ENCODE measurements at places on chromosomes 7 and 10.

DNA sequence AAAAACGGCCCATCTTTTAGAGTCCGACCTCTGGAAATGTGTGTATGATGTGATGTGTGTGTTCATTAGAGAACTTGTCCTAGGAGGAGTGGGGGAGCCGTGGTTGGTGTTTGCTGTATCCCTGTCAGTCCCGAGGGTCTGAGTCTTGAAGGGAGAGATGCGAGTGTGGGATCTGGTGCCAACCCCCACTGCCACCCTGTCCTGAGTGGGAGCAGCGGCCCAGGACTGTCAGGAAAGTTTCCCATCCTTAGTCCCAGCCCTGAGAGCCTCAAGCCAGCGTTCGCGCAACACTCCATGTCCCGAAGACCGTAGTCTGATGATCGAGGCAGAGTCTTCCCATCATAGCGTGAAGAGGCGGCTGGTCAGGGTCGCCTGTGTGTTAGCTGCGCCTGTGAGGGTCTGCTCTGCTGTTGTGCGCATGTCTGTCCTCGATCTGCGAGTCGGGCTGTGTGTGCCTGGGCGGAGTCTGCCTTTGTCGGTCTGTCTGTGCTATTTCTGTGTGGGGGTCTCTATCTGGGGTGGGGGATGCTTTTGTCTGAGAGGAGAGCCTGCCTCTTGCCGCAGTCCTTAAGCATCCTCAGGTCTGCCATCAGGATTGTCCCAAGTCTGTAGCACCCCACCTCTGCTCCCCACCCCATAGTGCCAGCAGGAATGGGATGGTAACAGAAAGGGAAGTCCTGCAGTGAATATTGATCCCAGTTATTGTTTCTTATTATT is 514 bp upstream of the CHAT start:
- DNase-seq = no peak

DNA sequence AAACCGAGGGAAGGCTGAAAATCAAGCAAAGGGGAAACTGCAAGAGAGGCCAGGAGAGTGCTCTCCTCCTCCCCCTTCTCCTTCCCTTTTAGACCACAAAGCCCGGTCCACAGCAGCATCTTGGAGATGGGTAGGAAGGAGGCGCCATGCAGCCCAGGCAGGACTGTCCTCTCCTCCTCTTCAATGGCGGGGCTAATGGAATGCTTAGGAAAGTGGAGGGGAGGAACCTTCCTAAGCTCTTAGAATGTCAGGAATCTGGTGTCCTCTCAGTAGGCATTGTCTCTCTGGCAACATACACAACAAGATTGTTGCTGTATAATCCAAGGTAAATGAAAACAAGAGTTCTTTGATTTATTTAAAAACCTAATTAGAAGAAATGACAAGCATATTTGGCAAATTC is 185.1 kb downstream of the DGKI start:
- no peak for DNase-seq

DNA sequence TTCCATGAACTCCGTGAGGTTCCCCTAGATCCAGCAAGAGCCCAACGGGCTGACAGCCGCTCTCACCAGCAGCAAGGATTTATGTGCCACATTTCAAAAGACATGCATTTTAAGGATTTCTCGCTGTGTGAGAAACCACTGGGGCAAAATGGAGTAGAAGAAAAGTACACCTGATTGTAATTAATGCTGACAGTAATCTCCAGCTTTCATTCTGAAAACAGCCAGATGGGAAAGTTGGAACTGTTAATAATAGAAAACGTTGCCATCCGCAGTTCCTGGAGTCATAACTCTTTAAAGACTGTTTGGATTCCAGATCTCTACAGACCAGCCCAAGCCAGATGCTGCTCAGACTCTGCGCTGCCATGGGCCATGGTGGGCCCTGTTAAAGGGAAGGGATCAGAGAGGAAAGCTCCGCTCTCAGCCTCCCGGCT is 216.9 kb upstream of the GLI3 start:
- DNase-seq = no peak

- no peak for DNase-seq
Measured at GRCh38 chr10:115945701-115946445, 327.1 kb downstream of the GFRA1 start.

- no peak for DNase-seq
Measured at GRCh38 chr10:127790066-127790624, 53.2 kb downstream of the FOXI2 start.

GRCh38 chr10:101053516-101053915 is 8.3 kb upstream of the KAZALD1 start:
- DNase-seq = no peak

GRCh38 chr10:101595591-101596433 is 7.7 kb downstream of the DPCD start:
- peak; percentile 18 for DNase-seq

DNA sequence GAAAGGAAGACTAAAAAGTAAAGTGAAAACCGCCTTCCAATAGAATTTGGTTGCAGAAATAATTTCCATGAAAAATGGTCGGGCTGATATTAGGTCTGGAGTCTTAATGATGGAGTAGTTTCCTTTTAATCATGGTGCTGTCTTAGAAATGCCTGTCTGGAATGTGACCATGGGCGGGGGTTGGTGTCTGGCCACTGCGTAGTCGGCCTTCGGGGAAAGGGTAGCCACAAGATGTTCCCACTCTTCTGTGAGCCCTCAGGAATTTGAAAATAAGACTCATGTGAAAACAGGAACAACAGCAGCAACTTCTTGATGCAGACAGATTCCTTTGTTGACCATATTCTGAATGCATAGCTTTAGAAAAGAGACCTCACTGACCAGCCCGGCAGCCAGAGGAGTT is 176.8 kb downstream of the KIAA1217 start:
- no peak for DNase-seq

DNA sequence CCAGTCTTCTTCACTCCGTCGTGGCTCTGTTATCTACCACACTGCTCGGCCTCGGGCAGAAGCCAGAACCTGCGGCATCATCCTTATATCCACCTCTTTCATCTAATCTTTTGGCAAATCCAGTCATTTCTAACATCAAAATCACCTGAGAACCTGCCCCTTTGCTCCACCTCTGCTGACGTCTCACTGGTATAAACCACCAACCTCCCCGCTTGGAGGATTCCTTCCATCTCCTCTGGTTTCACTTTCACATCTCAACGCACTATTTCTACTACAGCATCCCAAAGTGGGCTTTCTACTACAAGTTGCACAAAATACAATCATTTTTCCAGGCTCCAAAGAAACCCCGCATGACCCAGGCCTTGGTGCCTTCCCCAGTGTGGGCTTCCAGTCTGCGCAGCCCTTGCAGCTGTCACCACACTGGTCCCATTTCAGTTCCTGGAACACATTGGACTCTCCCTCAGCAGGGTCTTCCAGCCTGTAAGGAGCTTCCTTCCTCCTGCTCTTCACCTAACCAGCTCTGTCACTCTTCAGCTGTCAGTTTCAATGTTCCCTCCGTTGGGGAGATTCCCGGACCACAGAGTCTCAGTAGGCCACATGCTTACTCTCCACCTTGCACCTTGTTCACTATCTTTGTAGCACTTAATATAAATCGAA is 85.0 kb downstream of the PRKCQ start:
- DNase-seq = no peak

DNA sequence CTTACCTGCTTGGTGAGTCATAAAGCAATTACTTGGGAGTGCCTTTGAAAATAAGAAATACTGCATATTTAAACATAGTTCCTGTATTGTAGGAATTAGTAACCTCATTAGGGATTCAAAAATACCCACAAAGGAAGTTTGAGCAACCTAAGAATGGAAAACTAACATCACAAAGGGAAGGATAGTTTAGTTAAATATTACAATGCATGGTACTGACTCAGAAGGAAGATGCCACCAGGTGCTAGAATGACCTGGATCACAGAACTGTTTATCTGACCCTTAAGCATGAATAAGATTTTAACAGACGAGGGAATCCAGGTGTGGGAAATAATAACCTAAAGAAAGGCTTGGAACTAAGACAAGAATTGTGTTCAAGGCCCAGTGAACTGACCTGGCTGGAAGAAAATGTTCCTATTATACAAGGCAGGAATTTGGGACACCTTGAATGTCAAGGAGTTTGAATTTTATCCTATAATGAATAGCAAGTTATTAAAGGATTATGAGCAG is 106.4 kb downstream of the GSAP start:
- DNase-seq = no peak

DNA sequence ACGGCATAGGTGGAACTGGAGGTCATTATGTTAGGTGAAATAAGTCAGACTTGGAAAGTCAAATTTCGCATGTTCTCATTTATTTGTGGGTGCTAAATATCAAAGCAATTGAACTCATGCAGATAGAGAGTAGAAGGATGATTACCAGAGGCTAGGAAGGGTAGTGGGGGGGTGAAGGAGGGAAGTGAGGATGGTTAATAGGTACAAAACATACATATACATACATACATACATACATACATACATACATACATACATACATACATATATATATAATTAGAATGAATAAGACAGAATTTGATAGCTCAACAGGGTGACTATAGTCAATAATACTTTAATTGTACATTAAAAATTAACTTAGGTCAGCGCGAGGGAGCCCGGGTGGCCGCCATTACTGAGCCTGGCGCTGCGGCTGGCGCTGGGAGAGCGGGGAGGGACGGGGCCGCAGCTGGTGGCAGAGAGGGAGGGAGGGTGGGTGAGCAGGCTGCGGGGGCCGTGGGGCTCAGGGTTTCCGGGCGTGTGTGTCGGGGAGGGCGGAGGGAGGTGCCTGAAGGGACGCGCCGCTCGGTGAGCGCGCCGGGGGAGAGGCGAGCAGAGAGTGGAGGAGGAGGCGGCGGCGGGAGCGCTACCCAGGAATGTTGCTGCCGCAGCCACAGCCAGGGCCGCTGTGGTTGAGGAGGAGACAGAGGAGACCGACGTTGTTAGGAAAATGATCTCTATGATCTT is 85.8 kb upstream of the EGFR start:
- DNase-seq = no peak

- DNase-seq = no peak
Measured at GRCh38 chr7:2049111-2049781, 183.5 kb downstream of the MAD1L1 start.

DNA sequence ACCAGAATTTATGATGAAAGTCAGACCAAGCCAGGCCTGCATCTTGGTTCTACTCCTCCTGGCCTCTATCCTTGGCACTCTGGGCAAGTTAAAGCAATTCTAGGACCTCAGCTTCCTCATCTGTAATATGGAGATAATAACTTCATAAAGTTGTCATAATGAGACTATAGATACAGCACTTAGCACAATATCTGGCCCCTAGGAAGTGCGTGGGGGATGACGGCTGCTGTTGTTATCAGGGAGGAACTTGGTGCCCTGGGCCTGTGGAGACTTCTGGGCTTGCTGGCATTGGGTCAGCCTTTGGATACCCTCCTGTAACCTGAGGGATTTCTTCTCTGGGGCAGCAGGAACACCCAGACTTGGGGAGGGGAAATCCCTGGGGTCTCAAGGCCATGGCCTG is 27.6 kb downstream of the PFKFB3 start:
- DNase-seq = no peak

GRCh38 chr7:101100858-101101847 is 15.9 kb downstream of the TRIM56 start:
- no peak for DNase-seq

DNA sequence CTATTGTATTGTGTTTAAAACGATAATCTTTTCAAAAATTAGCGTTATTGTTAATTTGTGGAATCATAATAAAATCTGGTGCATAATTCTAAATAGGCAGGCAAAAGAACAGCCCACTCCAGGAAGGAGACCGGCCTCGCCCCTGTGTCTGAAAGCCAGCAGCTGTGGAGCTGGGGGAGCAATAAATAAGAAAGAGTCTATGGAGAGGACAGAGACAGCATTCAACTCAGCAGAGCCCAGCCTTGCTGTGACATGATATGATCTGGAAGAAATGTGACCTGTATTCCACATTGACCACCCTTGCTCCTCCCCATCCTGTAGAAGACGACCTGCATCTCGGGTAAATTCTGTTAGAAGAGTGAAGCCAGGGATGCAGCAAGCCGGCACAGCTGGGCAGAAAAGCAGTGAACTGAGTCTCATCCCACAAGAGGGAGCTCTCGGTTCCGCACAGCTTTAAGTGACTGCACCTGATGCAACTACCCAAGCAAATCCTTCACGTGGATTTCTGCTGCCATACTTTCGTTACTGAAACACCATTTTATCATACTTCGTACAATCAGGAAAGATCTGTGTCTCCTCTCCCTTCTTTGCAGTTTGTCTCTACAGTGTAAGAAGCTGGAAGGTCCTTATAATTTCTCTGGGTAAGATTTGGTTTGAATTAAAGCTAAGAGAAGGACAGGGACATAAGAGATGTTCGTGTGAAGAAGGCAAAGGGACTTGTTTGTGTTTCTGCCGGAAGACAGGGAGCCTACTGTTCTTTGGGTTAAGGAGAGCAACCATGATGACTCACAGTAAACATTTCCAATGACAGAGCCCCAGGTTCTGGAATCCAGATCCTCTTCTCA is 427.1 kb downstream of the GPAM start:
- DNase-seq = peak; percentile 4

DNA sequence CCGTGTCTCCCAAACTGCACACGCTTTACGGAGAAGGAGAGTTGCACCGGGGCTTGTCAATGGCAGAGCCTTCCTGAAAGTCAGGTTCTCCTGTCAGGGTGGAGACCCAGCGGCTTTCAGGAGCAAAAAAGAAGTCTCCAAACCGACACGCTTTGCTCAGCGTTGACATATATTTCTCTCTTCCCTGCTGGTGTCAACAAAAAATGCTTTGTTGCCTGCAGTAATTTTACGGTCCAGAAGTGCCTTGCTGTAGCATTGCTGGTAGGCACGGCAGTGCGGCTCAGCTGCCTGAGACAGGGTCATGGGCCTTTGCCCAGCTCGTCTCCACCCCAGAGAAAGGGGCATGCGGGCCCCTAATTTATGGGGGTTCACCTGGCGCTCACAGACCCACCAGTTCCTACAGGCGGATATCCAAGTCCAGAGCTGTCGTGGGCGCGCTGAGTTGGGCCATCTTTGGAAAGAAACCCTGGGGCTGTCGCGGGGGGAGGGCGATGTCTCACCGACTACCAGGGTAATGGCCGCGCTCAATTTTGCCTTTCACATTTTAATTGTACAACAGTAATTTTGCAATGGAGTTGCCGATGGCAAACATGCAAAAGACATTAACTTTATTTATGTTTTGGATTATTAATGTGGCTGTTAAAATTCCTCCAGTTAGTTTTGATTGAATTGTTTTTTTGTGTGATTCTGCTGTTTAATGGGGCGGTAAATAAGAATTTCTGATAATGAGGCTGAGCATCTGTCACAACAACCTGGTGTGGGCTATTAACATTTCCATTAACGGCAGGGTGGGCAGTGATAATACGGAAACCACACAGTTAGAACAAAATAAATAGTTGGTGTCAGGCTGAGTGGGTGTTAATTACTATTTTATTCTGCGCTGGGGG is 478.2 kb upstream of the FOXK1 start:
- DNase-seq = no peak

- no peak for DNase-seq
Measured at GRCh38 chr10:130928306-130928705, 383.2 kb downstream of the TCERG1L start.

- DNase-seq = no peak
Measured at GRCh38 chr7:52355053-52355452, 680.4 kb upstream of the POM121L12 start.
